IMR-90 (cell line): ENCODE measurements at places on chromosomes 7 and 10. TPM values are rescaled to one million over a fixed set of nuclear protein-coding genes. Genes with fewer than 3 reads are reported as not detected.

Gene CALHM1
- total RNA-seq, result not detected in 2 replicates

Gene TBX20
- 0.28 and 0.36 TPM in 2 replicates for total RNA-seq

Gene LAMB4
- total RNA-seq, result under 0.01 and 0.18 TPM in 2 replicates

Gene CLCN1
- total RNA-seq, result not detected in 2 replicates

Gene SLC13A1
- total RNA-seq, result not detected in 2 replicates

Gene MORN4
- 3.2 and 3.3 TPM in 2 replicates for total RNA-seq

Gene ENO4
- total RNA-seq, result under 0.01 TPM in 2 replicates

Gene TRIM50
- total RNA-seq, result not detected in 2 replicates

Gene ABCB1
- total RNA-seq, result 0.83 and 0.90 TPM in 2 replicates

Gene MOGAT3
- not detected in 2 replicates for total RNA-seq

Gene C7orf33
- not detected in 2 replicates for total RNA-seq

Gene NUP205
- total RNA-seq, result 81.7 and 84.6 TPM in 2 replicates

Gene ADRB1
- not detected in 2 replicates for total RNA-seq

Gene IFIT1B
- not detected in 2 replicates for total RNA-seq

Gene C10orf71
- total RNA-seq, result not detected in 2 replicates

Gene AZGP1
- total RNA-seq, result not detected in 2 replicates

Gene HHEX
- total RNA-seq, result 2.3 and 4.4 TPM in 2 replicates

Gene CYP3A7
- not detected in 2 replicates for total RNA-seq

Gene AEBP1
- total RNA-seq, result 1.1 and 1.4 TPM in 2 replicates

Gene ANXA8L1
- total RNA-seq, result 0.18 and 0.28 TPM in 2 replicates

Gene SLC16A9
- 0.18 and 0.56 TPM in 2 replicates for total RNA-seq

Gene PTPRN2
- total RNA-seq, result under 0.01 TPM in 1 of 2 replicates, not detected in the other

Gene SHTN1
- total RNA-seq, result 0.54 and 1.4 TPM in 2 replicates

Gene NODAL
- total RNA-seq, result not detected in 2 replicates

Gene ITGB8
- 10.2 and 10.8 TPM in 2 replicates for total RNA-seq

Gene OR2A12
- not detected in 2 replicates for total RNA-seq

Gene SLC26A5
- not detected in 2 replicates for total RNA-seq

Gene CFAP70
- total RNA-seq, result 0.18 and 0.28 TPM in 2 replicates

Gene ITPRID1
- total RNA-seq, result not detected in 2 replicates

Gene VPS50
- total RNA-seq, result 22.0 and 26.7 TPM in 2 replicates

Gene CBLL1
- total RNA-seq, result 15.6 and 20.3 TPM in 2 replicates

Gene CADPS2
- total RNA-seq, result 0.28 and 0.54 TPM in 2 replicates

Gene SORCS1
- total RNA-seq, result under 0.01 TPM in 1 of 2 replicates, not detected in the other

Gene LRRC4
- total RNA-seq, result 0.54 and 0.56 TPM in 2 replicates

Gene TMEM273
- total RNA-seq, result not detected in 2 replicates

Gene MDFIC
- total RNA-seq, result 29.7 and 35.0 TPM in 2 replicates

Gene CLRN3
- not detected in 2 replicates for total RNA-seq

Gene MTPN
- 58.8 and 107 TPM in 2 replicates for total RNA-seq

Gene VIPR2
- total RNA-seq, result not detected in 2 replicates

Gene RNLS
- total RNA-seq, result 4.2 and 7.0 TPM in 2 replicates

Gene TRPV5
- total RNA-seq, result not detected in 2 replicates

Gene ACTR3C
- not detected in 2 replicates for total RNA-seq

Gene CPA4
- 365 and 382 TPM in 2 replicates for total RNA-seq

Gene MCM10
- 11.8 and 14.4 TPM in 2 replicates for total RNA-seq

Gene NME8
- not detected in 2 replicates for total RNA-seq

Gene LAMB1
- total RNA-seq, result 117 TPM in 2 replicates

Gene LRRC17
- total RNA-seq, result 271 and 280 TPM in 2 replicates
